DMS153 (cell line): ENCODE measurements at places on chromosomes 7 and 10.

DNA sequence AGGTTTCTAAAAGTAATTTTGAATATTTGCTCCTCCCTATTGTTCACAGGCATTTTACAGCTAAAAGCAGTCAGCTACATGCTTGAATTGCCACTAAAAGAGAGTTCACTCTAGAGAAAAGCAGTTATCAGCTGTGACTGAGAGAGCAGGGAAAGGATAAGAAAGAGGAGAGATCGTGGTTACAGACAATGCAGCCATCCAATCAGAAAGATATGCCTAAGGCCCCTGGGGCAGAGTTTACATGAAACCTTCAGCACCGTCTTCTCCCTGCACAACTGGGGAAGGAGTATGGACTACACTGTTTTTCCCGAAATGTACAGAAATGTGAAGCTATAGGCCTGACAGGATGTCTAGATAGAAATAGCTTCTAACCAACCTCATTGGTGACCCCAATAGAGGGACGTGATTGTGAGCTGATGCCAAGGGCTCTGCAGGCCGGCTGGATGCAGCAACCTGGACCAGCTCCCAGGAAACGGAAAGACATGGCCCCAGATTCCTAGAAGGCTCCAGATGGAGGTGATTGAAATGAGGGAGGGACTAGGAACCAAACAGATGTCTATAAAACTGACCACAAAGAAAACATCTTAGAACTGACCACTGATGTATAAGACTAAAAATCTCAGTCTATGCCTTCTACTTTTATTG is 3.2 kb upstream of the VSTM4 start:
- no peak for DNase-seq

DNA sequence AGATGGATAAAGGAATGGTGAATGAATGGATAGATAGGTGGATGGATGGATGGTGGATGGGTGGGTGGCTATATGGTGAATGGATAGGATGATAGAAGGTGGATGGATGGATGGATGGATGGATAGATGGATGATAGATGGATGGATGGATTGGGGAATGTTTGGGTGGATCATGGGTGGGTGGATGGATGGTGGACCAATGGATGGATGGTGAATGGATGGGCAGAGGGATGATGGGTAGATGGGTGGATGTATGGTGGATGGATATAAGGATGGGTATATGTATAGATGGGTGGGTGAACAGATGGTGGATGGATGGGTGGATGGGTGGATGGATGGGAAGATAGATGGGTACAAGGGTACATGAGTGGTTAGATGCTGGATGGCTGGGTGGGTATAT is 322.4 kb downstream of the ADARB2 start:
- no peak for DNase-seq

GRCh38 chr10:19930936-19931893 is 115.0 kb downstream of the PLXDC2 start:
- DNase-seq: peak; percentile 39

DNA sequence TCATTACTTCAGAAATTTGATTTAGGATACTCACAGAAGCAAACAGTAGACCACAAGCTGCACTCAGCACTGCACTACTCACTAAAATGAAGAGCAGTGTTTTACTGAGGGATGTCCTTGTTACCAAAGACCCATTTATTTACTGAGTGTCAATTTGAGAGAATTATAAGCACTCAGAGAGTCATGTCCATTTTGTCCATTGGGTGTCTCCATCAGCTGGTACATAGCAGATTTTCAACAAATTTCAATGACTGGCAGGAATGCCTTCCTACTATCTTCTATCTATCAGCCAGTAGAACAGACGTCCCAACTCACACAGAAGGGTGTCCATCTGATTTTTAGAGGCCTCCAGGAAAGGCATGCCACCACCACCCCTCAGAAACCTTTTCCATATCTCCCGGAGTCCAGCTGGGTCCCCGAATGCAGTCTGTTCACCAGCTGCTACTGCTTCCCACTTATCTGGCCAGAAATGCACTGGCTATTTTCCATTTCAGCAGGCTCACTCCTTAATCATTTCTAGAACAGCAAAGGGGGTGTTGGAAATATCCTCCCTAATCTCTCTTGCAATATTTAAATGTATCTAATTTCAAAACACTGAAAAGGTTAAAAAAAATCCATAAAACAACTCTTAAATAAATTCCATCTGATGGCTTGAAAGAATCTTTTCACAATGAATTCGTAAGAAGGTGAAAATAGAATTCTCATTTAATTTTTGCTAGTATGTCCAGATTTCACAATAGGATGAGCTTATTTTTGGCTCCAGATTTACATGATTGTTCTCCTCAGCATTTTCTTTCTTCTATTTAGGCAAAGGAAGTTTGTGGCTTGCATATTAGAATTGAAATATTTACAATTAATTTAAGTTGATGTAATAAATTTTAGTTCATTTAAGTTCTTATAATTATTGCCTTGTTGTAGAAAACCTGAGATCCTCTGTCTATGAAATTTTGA is 1164.0 kb upstream of the CELF2 start:
- no peak for DNase-seq

GRCh38 chr7:11786186-11786585 is 45.8 kb downstream of the THSD7A start:
- DNase-seq: no peak

DNA sequence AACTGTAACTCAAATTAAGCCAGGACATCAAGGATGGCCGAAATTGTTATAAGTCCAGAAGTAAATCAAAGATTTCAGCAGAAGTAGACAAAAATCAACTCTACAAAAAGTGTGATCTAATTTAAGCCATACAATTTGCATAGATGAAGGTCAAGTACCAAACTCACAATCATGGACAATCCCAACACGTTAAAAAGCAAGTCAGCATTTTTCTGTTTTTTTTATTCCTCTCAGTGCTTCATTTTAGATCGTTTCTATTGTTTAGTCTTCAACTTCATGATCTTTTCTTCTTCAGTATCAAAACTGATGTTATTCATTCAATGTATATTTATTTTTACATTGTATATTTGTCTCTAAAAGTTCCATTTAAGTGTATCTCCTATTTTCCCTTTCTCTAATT is 674.3 kb upstream of the PHF14 start:
- no peak for DNase-seq

- DNase-seq: no peak
Measured at GRCh38 chr10:93124580-93125318, 51.1 kb downstream of the CYP26A1 start.

- DNase-seq: no peak
Measured at GRCh38 chr10:26869528-26869927, 8.8 kb upstream of the ABI1 start.

DNA sequence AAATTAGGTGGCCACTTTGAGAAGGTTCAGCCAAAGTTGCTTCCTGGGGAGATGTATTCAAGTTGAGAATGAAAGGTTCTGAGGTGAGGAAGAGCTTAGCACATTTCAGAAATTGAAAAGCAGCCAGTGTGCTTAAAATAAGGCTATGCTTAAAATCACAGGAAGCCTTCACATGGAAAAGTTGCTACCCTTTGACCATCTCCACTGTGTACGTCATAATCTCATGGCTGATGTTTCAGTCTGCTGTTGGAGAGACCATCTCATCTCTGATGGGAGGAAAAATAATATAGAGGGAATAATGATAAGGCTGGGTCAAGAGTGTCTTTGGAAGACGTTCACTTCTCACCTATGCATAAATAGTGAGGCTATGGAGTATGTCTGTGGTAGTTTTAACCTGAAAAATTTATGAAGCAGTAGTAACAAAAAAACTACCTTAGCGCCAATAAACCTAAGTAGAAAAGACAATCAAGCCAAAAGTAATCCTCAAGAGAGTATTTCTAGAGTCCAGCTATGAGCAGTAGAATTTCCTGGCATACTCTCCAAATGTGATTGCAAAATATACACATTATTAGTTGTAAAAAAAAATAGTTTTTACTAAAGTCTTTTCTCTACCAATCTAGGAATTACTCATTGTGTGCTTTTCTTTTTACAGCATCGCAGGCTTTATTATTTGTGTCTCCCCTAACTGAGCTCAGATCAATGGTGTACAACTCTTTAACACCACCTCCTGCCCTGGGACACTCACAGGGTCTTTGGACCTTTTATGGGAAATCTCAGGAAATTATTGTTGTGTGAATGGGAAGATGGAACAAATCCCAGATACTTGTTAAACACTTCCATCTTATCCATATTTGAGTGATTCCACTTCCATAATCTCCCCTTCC is 435.2 kb upstream of the LRGUK start:
- no peak for DNase-seq

DNA sequence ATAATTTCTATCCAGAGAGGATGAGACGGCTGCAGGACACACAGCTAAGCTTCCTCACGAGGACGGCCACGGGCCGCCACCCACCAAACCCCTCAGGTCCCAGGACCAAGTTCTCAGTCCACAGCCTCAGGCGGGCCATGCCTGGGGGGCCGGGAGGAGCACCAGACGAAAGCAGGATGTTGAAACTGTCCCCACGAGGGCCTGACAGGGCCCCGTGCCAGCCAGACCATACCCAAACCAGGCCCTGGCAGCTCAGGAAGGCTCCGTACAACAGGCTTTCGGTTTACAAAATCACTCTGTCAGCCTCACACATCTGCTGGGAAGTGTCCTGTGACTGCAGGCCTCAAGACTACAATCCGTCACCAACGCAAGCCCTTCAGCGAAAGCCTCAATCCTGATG is 14.5 kb downstream of the TUBGCP2 start:
- DNase-seq: no peak

- peak; percentile 3 for DNase-seq
Measured at GRCh38 chr10:59311025-59311424, 51.3 kb downstream of the FAM13C start.

DNA sequence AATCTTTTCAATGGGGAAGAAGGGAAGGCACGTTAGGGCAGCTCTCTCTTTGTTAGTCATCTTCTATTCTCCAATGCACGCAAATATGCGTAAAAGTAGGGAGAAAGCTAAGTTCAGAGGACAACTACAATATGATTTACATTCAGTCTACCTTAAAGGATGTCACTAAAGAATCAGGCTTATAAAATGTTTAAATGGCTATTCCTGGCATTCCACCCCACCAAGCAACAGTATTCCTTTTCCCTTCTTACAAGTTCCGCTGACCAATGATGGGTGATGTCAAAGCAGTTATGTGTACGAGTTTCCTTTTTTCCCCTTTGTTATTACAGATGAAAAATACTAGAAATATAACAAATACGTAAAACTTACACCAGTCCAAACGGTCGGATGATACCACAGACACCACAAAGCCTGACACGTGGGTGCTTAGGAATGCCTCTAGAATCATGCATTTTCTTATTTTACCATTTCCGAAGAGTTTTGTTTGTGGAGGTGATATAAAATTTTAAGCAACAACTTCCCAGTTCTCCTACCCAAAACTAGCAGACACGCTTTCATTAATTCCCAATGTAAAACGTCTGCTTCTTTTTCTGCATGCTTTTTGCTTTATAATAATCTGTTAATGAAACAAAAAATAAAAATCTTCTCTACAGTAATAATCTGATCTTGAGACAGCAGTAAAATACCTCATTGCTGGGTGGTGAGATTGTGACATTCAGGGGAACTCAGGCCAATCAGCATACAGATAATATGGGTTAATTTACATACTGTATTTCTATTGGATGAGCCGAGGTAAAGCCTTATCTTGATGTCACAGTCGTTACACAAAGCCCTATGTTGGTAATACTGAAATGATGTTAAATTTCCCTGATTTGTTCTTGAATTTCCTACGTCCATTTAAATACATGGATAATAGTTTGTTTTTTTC is 708 bp upstream of the GPR85 start:
- no peak for DNase-seq
